Karpas-422 (cell line): ENCODE measurements at places on chromosomes 16 and 17. TPM values are rescaled to one million over a fixed set of nuclear protein-coding genes. Genes with fewer than 3 reads are reported as not detected.

DNA sequence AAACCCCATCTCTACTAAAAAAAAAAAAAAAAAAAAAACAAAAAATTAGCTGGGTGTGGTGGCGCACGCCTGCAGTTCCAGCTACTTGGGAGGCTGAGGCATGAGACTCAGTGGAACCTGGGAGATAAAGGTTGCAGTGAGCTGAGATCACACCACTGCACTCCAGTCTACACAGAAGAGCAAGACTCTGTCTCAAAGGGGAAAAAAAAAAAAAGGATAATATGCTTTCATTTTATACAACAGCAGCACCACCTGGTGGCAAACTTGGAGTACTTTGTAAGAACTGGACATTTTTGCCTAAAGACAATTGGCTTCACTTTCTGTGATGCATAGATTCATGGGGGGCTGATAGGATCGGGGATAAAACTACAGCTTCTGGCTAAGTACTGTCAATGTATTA lies 8.5 kb downstream of the CHTF8 start:
- DNase-seq, result peak; percentile 88

GRCh38 chr16:23871924-23872323 lies 36.1 kb downstream of the PRKCB start:
- no peak for DNase-seq

DNA sequence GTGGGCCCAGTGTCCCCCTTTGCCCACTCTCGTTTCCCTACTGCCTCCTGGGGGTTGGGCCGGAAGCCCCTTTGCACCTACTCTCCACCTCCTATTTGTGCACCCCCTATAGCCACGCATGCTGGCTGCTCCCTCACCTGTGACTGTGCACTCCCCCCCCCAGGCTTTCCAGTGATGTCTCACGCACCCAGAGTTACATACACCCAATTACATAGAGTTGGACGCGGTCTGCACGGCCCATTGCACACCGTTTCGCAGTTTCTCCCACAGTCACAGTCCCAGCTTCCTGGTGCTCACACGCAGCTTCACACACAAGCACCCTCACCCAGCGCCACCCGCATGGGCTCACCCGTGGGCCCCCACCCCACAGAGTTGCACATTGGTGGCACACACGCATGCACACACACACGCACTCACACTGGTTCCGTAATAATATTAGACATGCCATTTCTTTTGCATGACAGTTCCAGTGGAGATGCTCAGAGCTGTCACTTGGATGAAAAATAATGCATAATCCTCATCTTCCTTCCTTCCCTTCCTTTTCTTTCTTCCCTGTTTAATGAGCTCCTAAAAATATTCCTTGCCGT lies 21.5 kb upstream of the C1QL1 start:
- DNase-seq, result no peak

DNA sequence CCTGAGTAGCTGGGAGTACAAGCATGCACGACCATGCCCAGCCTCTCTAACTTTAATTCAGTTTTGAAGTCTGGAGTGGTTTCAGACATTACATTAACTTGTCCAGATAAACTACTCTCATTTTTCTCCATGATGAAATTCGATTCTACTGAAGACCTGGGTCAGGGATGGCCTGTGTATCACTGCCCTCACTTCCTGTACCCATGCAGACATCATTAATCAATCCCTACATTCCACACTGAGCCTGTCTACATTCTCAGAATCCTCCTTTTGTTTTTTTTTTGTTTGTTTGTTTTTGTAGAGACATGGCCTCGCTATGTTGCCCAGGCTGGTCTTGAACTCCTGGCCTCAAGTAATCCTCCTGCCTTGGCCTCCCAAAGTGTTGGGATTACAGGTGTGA lies 22.6 kb downstream of the ADCY7 start:
- no peak for DNase-seq

Gene ZNF785
- total RNA-seq, result 14.9 and 20.8 TPM in 2 replicates

DNA sequence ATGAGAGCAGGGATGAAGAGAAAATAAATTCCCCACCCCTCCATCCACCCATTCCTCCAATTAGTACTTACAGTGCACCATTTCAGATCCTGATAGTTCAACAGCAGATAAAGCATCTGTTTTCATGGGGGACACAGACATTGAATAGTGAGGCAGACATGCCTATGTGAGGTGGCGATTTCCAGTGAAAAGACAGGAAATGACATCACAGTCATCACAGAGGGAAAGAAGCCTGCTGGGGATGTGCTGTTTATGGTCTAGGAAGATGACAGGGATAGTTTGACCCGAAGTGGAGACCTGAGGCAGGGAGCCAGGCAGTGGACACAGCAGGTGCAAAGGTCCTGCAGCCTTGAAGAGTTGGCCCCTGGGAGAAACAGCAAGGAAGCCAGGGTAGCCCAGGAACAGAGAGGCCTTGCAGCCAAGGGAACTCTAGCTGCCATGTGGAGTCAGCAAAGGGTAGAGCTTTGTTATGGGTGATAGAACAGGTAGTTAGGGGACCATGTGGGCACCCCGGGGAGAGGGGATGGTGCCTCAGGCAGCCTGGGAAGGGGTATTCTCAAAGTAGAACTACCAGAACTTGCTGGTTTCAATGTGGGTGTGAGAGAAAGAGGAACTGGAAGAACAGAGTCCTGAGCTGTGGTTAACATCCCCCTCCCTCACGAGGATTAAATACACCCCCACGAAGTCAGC lies 256.6 kb downstream of the CPPED1 start:
- peak; percentile 65 for DNase-seq

DNA sequence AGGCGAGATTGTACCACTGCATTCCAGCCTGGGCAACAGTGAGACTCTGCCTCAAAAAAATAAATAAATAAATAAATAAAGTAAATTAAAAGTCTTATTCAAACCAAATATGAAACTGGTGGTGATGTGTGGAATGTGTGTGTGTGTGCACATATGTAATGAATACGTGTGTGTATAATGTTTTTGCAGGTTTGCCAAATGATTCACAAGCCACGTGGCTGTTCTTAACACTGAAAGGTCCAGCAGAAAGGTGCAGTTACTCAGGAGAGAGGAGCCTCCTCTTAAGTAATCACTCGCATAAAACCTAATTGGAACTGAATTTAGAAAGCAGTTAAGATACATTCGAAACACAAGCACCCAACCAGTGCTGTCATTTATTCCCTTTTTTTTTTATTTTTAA lies 22.9 kb downstream of the GDE1 start:
- DNase-seq, result no peak

Gene MPHOSPH6
- total RNA-seq, result 22.2 and 31.2 TPM in 2 replicates

GRCh38 chr17:79023886-79024771 lies at the start of gene C1QTNF1:
TSS of gene C1QTNF1 (plus strand) at chr17:79024169. CDS start at chr17:79043969, 19,800 bp downstream.
- no peak for DNase-seq

Gene LIG3
- 28.2 and 31.7 TPM in 2 replicates for total RNA-seq

Gene OR4D1
- total RNA-seq, result not detected in 2 replicates

Gene TANC2
- 4.9 and 17.7 TPM in 2 replicates for total RNA-seq

GRCh38 chr17:83177611-83178532 lies 98.5 kb downstream of the METRNL start:
- no peak for DNase-seq

GRCh38 chr16:11740567-11740966 lies 2.1 kb downstream of the TXNDC11 start:
- DNase-seq, result no peak

DNA sequence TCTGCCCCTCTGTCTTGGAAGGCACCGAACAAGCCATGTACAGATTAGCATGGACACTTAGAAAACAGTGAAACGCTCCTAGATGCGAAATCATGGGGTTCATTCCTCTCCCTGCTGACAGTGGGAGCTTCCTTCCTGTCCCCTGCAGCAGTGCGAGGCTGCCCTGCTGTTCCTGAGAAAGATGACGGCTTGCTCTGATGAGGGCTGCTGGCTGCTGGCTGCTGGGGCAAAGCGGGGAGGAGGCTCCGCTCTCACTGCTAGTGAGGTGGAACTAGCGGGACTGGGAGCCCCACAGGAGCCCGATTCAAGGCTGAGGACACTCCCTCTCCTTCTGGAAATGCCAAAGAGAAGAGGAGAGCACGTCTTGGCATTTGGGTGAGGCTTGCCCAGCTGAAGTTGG lies 25.9 kb upstream of the CACNG4 start:
- no peak for DNase-seq

DNA sequence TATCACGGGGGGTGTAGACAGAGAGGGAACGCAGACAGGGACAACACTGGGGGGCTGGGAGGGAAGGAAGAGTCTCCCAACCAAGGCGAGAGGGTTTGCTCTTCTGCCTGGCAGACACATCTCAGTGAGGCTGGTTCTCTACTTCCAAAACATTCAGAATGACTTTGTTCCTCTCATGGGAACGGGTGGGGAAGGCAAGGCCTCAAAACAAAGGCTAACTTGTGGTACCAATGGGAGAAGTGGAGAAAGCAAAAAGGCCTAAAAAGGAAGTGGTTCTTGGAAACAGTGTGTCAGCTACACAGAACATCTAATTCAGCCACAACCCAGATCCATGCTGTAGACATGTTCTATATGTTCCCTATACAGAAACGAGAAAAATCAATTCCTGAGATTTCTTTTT lies 7.5 kb downstream of the FLOT2 start:
- no peak for DNase-seq

Gene GCGR
- not detected in 2 replicates for total RNA-seq

GRCh38 chr16:85541181-85541580 lies 71.9 kb upstream of the GSE1 start:
- no peak for DNase-seq

Gene TERB1
- total RNA-seq, result not detected in 2 replicates

- no peak for DNase-seq
These were observed 33.2 kb downstream of the SPHK1 start for GRCh38 chr17:76417499-76418143.

Gene PLA2G10
- total RNA-seq, result not detected in 2 replicates

Gene MFAP4
- 0.15 TPM in 1 of 2 replicates, not detected in the other for total RNA-seq

Gene ATP1B2
- not detected in 2 replicates for total RNA-seq

DNA sequence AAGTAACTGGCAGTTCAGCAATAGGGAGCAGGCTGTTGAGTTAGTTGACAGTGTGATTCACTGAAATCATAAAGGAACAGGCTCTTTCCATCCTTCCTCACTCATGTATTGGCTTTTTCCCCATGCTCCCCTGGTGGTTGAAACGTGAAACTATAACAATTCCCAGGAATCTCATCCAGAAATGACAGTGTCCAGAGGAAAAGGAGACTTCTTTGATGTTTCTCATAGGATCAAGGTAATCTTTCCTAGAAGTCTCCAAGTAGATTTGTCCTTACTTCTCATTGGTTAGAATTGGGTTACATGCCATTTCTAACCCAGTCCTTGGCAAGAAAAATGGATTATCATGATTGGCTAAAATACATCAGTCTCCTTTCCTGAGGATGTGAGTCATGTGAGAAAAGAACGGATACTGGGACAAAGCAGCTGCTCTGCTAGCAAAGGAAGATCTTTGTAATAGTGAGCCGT lies 14.4 kb downstream of the TTC19 start:
- no peak for DNase-seq

DNA sequence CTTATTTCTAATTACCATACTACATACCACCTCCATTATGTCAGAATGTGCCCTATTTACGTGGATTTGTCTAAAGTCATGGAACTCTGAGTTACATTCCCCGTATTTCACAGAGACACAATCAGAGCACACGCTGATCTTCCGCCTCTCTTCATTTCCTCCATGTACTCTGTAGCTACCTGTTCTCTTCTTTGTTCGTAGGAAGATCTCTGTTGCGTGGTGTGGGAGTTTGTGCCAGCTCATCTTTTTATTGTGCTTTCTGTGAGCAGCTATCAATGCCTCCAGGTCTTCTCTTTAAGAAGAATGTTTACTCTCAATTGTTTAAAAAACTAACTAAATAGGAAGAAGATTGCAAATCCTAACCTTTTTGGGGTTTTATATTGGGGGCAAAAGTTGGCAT lies 26.9 kb downstream of the NLRC5 start:
- no peak for DNase-seq

Gene AATK
- not detected in 2 replicates for total RNA-seq

Gene CDRT4
- 11.7 and 13.6 TPM in 2 replicates for total RNA-seq

DNA sequence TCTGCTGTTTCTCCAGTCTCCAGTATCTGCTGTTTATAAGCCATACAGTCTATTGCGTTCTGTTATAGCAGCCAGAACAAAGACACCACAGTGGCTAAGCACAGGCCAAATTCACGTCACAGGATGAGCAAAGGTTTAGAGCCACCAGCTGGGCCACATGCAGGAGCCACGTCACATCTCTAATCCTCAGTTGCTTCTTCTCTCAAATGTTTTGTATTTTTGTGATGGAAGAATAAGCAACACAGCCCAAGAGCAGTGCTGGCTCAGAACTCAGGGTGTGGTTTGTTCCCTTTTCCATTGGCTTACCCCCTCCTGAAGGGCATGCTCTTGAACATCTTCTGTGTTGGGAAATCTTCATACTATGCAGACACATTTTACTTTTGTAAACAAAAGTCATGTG lies 309.4 kb upstream of the CDH5 start:
- DNase-seq, result no peak

GRCh38 chr17:38363016-38363415 lies 11.4 kb downstream of the SOCS7 start:
- DNase-seq, result no peak
